ENCODE measurements at places on chromosomes 2 and 18.

DNA sequence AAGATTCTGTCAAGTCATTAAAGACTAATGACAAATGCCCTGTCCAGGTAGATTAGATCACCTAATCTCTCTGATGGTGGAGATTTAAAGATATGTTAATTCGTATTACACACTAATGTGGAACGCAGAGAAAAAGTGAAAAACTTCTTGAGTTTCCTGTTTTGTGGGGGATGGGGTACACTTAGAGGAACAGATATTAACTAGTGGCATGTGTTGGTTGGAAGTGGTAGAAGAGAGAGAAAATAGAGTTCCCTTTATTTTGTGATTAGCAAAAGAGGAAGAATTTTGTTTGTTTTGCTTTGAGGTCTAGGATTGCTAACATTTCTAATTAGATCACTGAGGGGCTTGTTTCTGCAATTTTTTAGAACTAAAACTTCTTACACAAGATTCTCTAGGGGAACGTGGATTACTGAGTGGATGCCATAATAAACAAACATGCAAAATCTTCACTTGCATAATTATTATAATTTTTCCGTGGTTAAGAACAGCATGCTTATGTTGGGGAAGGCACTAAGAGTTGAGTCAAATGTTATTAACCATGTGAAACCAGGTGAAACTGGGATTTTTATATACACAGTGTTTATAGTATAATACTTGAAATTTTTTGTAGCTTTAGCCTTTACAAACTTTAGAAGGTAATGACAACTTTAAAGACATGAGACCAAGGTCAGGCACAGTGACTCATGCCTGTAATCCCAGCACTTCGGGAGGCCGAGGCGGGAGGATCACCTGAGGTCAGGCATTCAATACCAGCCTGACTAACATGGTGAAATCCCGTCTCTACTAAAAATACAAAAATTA, 97.4 kb upstream of the STK17B start:
- DNase-seq: no peak

GRCh38 chr2:20599861-20600461, 50.9 kb downstream of the HS1BP3 start:
- DNase-seq: peak; percentile 20

GRCh38 chr2:182379241-182379640, 47.6 kb downstream of the PDE1A start:
- no peak for DNase-seq

GRCh38 chr2:224944707-224945547, 97.3 kb downstream of the DOCK10 start:
- DNase-seq: no peak

- DNase-seq: no peak
These were observed 186.1 kb downstream of the ETAA1 start for GRCh38 chr2:67583185-67583584.

DNA sequence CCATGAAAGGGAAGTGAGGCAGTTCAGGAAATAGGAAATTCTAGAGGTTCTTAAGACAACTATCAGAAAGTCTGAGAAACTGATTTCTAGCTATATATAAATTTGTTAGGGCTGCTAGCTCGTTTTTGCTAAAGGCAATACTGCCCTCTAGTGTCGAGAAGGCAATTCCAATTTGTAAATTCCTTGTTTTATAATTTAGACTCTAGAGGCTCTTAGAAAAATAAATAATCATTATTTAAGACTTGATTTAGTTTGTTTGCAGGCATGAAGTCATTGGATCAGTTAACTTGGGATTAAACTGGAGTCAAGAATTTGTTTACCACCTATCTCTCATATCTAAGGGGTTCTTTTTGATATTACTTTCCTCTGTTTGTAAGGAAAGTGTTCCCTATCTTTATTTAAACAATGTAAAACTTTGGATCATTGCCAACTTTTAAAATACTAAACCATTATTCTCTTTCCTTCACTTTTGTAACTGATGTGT, 66.2 kb downstream of the ACVR2A start:
- DNase-seq: no peak

DNA sequence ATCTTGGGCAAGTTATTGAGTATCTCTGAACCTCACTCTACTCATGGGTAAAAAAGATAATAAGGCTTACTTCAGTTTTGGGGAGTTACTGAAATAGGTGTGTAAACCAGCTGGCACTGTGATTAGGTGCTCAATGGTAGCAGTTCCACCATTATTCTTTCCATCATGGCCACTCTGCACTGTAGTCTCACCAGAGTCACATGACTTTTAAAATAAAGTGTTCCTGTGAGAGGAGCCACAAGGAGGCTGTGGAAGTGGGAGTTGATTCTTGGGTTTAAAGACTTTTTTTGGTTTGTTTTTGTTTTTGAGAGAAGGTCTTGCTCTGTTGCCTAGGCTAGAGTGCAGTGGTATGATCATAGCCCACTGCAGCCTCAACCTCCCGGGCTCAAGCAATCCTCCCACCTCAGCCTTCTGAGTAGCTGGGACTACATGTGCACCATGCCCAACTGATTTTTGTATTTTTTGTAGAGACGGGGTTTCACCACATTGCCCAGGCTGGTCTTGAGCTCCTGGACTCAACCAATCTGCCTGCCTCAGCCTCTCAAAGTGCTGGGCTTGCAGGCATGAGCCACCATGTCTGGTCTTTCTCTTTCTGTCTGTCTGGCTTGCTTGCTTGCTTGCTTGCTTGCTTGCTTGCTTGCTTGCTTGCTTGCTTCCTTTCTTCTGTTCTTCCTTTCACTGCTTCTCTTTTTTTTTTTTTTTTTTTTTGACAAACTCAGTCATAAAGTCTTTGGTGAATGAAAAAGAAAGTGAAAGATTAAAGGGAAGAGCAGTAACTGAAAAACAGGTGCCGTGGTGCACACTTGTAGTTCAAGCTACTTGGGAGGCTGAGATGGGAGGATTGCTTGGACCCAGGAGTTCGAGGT, 21.2 kb upstream of the ACVR1 start:
- no peak for DNase-seq

GRCh38 chr2:219123356-219124135, 37.1 kb downstream of the NHEJ1 start:
- DNase-seq: no peak

DNA sequence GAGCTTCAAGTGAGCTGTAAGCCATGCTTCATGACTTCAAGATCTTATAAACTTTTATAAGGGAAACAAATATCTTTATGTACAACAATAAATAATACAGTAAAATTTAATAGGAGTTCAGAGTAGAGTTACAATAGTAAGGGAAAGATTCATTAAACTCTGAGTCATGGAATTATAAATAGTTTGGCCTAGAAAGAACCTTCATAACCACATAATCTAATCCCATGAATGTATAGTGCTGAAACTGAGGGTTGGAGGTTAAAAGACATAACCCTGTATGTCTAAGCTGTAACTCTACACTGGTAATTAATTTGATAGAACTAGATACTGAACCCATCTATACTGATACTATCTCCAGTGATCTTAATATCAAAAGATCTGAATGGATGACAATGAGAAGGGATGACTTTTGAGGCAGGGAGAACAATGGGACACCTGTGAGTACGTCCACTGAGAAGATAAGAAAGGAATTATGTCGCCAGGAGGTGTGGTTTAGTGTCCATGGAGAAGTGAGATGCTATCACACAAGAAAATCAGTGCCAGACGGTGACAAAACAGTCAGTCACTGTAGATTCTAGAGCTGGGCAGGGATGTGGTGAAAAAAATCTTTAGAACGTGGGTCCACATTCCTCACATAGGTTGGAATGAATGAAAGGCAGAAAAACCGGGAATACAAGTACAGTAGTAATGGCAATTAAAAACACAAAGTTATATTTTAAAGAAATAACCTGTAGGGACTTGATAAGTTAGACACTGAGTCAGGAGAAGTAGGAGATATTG, 1.1 kb downstream of the IL1F10 start:
- no peak for DNase-seq

DNA sequence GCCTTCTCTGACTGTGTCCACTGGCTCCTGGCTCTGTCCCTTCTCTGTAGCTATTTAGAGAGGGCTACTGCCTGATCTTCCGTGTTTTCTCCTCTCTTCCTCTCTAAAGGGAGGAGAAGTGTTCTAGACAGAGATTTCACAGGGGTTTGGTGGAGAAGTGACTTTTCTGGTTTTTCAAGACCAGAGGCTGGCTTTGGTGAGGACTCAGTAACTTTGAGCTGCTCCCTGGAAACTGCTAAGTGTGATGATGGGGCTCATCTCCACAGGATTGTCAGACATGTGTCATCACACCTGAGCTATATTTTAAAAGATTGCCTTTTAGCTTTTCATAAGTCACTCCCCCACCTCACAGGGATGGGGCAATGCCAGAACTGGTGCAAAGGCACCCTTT, 6.2 kb downstream of the MAL start:
- DNase-seq: no peak

- peak; percentile 84 for DNase-seq
These were observed 142.7 kb downstream of the DYSF start for GRCh38 chr2:71596011-71596410.

DNA sequence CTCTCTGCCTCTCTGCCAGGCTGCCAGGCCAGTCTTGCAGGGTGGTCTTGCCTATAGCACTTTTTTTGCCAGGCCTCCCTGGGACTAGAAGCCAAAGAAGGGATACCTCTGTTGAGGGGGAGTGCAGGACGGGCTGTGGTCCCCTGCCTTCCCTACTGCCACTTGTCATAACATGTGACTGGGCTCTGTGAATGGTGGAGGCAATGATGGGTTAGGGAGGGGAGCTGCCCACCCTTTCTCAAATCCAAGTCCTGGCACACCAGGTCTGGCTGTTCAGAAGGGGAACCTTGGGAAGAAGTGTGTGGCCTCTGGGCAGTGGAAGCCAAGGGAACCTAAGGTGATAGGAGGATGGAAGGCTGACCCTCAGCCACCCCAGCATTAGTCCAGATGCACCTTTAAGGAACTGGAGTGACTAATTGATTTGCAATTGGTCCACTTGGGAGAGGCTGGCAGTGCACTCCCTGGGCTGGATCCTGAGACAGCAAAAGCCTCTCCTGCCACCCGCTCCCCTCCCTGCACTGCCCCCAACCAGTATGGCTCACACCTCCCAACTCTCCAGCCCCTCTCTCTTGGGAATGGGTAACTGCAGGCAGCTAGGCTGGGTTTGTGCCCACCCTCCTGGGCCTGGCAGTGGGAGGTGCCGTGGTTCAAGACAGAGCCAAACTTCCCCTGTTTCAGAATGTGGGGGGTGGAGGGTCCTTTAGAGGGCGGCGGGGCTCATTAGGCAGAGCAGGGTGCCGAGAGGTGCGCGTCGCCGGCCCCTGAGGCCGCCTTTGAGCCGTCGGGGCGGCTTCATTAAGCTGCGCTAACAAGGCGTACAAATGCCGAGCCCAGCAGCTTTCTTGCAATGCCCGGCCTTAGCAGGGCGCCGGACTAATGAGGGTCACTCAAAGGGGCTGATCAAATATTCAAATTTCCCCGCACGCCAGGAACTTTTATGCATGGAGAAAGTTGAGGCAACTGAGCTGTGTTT, 4.5 kb upstream of the SIX3 start:
- no peak for DNase-seq

GRCh38 chr2:45915523-45915922, 264.0 kb downstream of the PRKCE start:
- DNase-seq: no peak

GRCh38 chr2:172962824-172963223, 112.8 kb upstream of the MAP3K20 start:
- no peak for DNase-seq

Data from right hindlimb (tissue), 1 donor.